ENCODE measurements at places on chromosomes 16 and 17.

DNA sequence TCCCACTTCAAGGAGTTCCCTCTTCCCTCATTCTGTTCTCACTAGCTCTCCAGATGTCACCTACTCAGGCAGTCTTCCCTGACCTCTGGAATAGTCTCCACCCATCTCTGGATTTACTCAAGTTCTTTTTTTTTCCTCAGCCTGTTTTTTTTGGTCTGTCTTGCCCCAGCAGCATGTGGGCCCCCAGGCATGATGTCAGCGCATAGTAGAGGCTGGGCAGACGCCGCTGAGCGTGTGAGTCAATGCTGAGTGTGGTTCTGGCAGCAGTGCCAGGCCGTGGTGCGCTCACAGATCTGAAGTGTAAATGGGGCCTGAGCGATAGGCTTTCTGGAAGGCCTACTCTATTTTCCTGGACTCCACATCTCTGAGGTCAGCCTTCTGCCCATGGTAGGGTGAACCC lies 2.7 kb upstream of the KCNJ18 start:
- no peak for DNase-seq

DNA sequence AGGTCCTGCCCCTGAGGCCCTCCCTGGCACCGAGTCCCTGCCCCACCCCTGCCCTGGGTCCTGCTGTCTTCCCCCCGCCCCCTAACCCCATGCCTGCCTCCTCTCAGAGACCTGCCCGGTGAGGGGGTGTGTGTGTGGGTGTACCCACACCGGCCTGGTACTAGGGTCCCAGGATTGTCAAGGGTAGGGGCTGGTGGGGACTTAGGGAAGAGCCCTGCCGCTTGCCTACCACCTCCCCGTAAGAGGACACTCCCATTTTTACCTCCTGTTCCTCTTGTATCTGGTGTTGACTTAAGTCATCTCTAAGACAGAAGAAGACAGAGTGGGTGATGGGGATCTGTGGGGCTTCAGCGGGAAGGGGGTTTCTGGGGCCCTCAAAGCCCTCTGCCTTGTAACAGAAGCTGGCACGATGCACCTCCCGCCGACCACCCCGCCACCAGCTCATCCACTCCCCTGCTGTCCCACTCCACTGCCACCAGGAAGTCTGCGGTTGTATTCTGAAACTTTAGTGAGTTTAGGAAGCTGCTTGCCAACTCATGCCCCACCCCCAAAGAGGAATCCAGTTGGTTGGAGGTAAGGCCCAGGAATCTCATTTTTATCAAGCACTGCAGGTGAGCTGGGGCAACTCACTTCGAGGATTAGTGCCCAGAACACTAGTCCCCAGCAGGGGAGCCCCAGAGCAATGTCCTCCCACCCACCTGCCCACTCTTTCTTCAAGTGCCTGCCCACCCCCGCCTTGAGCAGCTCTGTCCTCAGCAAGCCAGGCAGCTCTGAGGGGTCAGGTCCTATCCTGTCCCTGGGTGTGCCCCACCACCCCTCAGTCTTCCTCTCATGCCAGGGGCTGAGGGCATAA lies 5.6 kb downstream of the SPATA32 start:
- DNase-seq = no peak

DNA sequence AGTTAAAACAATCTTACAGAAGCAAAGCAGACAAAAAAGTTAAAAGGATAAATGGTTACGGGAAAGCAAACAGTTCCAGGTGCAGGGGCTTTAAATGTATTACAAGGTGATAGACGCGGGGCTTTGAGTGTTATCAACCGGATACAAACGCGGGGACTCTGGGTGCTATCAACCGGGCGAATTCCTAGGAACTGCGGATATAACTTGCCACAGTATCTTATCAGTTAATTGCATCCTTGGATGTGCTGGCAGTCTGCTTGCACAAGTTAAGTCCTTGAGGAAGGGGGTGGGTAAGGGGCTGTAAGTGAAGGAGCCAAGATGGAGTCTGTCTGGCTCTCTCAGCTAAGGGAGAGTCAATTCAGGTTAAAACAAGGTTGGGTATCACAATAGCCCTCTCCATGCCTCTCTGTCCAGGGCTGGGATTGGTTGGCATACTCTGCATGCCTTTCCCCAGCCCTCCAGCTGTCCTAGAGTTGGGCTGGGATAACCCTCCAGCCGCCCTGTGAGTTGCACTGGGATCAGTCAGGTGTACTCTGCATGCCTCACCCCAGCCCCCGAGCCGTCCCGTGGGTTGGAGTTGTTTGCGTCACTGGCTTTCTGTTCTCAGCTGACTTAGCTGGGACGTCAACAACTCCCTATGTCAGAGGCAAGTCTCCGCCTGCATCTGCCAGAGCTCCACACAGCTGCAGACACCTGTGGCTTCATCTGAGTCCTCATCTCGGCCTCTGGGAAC lies 40.9 kb downstream of the TMEM235 start:
- DNase-seq = no peak

- no peak for DNase-seq
Observed at GRCh38 chr17:59151591-59151990, 3.4 kb downstream of the SKA2 start.

- DNase-seq = peak; percentile 80
Observed at GRCh38 chr16:21708533-21709115, 44.9 kb downstream of the OTOA start.

DNA sequence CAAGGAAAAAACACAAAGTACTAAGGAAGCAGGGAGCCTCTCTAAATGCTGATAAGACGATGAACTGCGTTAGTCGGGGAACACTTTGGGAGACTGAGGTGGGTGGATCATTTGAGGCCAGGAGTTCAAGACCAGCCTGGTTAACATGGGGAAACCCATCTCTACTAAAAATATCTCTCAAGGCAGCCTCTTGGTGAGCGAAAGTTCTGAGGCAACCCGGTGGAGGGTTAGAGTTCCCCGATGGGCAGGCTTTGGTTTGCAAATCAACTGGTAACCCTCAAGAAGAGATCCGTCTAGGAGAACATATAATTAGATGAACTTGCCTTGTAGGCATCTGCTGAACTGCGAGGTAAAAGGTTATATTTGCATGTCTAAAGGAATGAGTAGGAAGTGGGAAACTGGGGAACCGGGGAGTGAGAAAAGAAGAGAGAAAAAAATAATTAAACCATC lies 44.6 kb downstream of the WSB1 start:
- DNase-seq = no peak

DNA sequence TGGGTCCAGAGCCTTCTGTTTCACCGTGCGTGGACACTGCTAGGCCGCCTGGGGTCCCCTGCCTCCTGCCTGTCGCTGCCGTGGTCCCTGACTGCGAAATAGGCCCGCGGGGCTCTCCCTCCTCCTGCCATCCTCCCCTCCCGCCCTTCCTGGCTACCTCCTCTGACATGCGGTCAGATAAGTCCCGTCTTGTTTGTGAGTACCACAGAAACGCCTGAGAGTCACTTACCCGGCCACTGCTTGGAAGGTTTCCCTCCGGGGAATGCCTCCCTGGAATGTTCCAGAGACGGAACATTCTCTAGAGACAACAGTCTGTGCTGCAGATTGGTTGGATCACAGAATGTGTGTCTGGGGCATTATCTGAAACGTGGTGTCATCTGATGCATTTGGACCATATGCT lies 22.7 kb downstream of the CIBAR2 start:
- DNase-seq = no peak
